Keratinocyte (primary cell): ENCODE measurements at places on chromosomes 1 and 21.

DNA sequence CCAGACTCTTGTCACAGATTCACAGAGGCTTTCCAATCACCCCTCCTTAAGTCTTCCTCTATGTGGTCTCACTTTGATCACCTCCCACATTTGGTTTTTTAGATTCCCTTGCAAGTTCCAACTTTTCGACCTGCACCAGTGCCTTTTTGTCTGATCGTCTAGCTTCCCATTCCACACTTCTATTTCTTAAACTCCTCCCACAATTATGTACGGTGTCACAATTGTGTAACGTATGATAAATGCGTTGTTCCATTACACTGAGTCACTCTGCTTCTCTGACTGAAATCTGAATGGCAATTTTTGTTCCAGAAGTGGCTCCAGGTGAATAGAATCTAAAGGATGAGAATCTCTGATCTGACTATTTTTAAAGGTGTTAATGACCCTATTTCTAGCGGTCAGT lies 320.1 kb downstream of the LMX1A start:
- no peak overlapping the region for H3K4me3 ChIP-seq
- no peaks in the 10 kb centered on the region for H3K27me3 ChIP-seq
- H3K36me3 ChIP-seq = no peaks in the 10 kb centered on the region

GRCh38 chr1:112267929-112268328 lies 128.1 kb upstream of the CTTNBP2NL start:
- no peak for DNase-seq
- no peak overlapping the region for H3K27ac ChIP-seq
- no peaks in the 10 kb centered on the region for H3K36me3 ChIP-seq
- no peaks in the 10 kb centered on the region for H3K4me1 ChIP-seq
- no peak overlapping the region for H3K4me3 ChIP-seq
- H3K27me3 ChIP-seq = peaks cover 10% of the 10 kb centered on the region

DNA sequence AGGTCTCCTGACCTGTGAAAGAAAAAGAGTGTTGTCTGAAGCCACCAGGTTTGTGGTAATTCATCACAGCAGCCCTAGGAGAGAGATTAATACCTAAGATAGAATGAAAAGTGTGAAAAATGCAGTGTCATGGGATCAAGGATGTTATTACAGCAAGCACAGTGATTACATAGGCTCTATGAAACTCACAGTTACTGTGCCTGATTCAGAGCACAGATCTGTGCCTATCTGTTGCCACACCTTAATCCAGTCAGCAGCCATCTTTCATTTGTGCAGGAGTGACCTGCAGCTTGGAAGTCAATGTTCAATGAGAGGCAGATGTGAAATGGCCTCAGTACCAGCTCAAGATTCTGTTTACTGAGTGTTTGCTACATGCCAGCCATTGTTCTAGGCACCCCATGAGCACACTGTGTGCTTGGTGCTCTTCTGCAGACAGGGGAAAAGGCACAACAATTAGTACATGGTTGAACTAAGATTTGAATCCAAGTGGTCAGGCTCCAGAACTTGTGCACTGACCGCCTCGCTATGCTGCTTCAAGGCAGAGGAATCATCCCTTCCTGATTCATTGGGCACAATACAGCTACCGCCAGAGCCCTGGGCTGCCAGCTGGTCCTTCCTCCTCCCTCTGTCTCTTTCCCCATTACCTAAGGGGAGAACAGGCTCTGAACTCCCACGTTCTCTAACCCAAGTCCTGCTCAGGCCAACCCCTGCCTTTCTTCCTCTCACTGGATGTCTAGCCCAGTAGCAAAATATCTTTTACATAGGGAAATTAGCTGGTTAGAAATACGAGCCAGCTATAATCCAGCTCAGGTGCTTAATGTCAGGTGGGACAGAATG lies 56.3 kb upstream of the NEK2 start:
- no peaks in the 10 kb centered on the region for H3K36me3 ChIP-seq
- H3K4me1 ChIP-seq = peaks cover 20% of the 10 kb centered on the region
- no peak for DNase-seq
- H3K27ac ChIP-seq = no peak overlapping the region

DNA sequence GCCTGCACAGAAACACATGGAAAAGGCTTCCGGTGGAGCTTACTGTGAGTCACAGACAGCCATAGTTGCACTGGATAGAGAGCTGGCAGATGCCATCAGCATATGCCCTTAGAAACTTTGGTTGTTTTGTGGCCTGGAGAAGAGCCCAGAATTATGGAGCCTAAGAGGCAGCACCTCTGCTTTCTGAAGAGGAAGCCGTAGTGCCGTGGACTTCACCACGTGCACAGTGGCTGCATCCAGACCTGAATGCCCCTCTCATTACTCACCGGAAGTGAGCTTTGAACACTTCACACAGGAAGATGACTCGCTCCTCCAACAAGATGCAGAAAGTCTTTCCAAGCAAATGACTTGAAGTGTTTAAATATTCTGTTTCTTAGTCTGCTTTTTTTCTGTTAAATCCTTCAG lies 28.4 kb downstream of the JUN start:
- no peaks in the 10 kb centered on the region for H3K27me3 ChIP-seq
- H3K4me3 ChIP-seq = no peak overlapping the region
- peak; percentile 90 for DNase-seq
- no peaks in the 10 kb centered on the region for H3K36me3 ChIP-seq
- H3K4me1 ChIP-seq = peaks cover 46% of the 10 kb centered on the region

DNA sequence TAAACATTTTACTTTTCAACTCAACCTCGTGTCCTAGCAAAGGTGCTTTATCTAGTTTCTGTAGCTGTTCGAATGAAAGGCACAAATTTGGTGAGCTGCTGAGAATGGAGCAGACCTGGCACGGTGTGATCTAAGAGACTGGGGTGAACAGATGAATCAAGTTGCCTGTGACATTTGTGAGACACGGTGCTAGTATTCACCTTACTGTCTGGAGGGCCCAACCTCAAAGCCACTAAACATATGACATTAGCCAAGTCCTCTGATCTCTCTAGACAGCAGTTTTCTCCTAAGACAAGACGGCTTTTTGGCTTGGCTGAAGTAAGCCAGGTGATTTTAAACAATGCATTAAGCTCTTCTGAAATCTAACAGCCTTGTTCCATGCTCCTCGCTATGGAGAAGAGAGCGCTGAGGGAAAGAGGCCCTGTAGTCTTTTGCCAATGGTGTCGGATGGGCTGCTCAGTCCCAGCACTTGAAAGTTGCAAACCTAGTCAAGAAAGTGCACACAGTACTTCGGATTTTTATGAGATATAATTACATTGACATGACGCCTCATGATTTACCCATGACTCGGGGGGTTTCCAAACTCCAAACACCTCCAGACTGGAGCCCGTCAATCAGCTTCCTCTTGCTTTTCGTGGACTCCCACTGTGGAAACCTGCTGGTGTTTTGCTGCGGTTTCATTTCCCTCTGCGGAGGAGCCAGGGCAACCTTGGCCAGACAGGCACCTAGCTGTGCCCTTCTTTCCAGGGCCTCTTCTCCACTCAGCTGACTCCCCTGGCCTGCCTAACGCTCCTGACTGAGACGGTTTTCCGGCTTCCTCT lies 794 bp upstream of the TOR3A start:
- no peaks in the 10 kb centered on the region for H3K27me3 ChIP-seq
- peak overlapping the region; percentile 84 for H3K4me3 ChIP-seq
- peak overlapping the region; percentile 81 for H3K27ac ChIP-seq
- no peak for DNase-seq
- no peaks in the 10 kb centered on the region for H3K36me3 ChIP-seq
- peaks cover 17% of the 10 kb centered on the region for H3K4me1 ChIP-seq

DNA sequence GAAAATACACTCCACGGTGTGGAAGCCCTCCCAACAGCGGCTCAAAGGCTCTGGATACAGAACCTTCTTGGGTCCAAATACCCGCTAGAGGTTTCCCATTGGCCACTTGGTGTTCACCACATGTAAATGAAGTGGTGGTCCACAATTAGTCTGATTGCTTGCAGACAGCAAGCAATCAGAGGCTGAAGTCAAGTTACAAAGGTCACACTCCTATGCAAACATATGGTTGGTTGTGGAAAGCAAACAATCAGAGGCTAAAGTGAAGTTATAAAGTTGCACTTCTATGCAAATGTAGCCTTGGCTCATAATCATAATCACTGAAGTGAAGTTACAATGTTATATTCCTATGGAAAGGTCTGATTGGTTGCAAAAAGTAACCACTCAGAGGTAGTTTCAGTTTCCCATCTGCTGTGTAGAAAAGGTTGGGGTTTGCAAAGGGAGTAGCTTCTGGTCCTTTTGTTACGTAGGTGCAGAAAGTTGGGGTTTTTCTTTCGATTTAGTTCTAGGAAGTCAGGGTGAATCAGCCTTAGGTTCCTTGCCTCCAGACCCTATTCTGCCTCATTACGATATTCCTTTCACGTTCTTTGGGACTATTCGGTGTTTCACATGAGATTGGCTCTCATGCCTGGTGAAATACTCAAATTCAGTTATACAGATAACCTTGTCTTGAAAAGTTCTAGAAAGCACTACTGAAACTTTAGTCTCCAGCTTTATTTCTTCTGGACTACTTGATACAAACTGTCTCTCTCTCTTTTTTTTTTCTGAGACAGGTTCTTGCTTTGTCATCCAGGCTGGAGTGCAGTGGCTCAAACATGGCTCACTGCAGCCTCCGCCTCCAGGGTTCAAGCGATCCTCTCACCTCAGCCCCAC lies 36.7 kb upstream of the MTF2 start:
- H3K27ac ChIP-seq = no peak overlapping the region
- no peaks in the 10 kb centered on the region for H3K36me3 ChIP-seq
- no peaks in the 10 kb centered on the region for H3K4me1 ChIP-seq
- H3K27me3 ChIP-seq = no peaks in the 10 kb centered on the region
- DNase-seq = no peak

- no peak overlapping the region for H3K4me3 ChIP-seq
- DNase-seq = no peak
- no peaks in the 10 kb centered on the region for H3K4me1 ChIP-seq
- no peaks in the 10 kb centered on the region for H3K36me3 ChIP-seq
Measured at GRCh38 chr1:90826834-90827233, 109.7 kb upstream of the BARHL2 start.

GRCh38 chr1:25563330-25564215 lies 20.2 kb downstream of the LDLRAP1 start:
- DNase-seq = no peak
- H3K4me1 ChIP-seq = peaks cover 56% of the 10 kb centered on the region
- H3K36me3 ChIP-seq = peaks cover 13% of the 10 kb centered on the region
- no peak overlapping the region for H3K27ac ChIP-seq
- no peak overlapping the region for H3K4me3 ChIP-seq

- H3K4me1 ChIP-seq = peaks cover 9% of the 10 kb centered on the region
- no peak for DNase-seq
- H3K27me3 ChIP-seq = no peaks in the 10 kb centered on the region
- H3K27ac ChIP-seq = no peak overlapping the region
- H3K36me3 ChIP-seq = no peaks in the 10 kb centered on the region
- H3K4me3 ChIP-seq = no peak overlapping the region
Measured at GRCh38 chr1:174991473-174991872, 8.3 kb upstream of the CACYBP start.

- no peak for DNase-seq
- H3K4me1 ChIP-seq = no peaks in the 10 kb centered on the region
- H3K27ac ChIP-seq = no peak overlapping the region
- no peak overlapping the region for H3K4me3 ChIP-seq
- no peaks in the 10 kb centered on the region for H3K27me3 ChIP-seq
Measured at GRCh38 chr1:232551386-232551785, 78.5 kb downstream of the SIPA1L2 start.

DNA sequence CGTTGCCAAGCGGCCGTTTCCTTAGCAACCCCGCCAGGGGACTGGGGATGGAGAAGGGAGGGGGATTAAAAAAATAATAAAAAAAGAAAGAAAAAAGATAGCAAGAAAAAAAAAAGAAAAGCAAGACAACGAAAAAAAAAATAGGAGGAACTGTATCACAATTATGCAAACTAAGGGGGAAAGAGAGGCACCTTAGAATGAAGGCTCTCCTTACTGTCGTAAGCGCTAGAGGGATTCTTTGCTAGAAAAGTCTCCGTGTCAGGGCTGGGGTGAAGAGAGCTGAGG lies 625 bp upstream of the NEGR1 start:
- H3K36me3 ChIP-seq = no peaks in the 10 kb centered on the region
- H3K4me1 ChIP-seq = peaks cover 21% of the 10 kb centered on the region
- no peak for DNase-seq

- H3K36me3 ChIP-seq = peaks cover 16% of the 10 kb centered on the region
- H3K4me3 ChIP-seq = no peak overlapping the region
- no peaks in the 10 kb centered on the region for H3K27me3 ChIP-seq
- peaks cover 6% of the 10 kb centered on the region for H3K4me1 ChIP-seq
- DNase-seq = no peak
- no peak overlapping the region for H3K27ac ChIP-seq
Measured at GRCh38 chr1:25804964-25805862, 5.2 kb downstream of the SELENON start.

- no peak for DNase-seq
- no peaks in the 10 kb centered on the region for H3K27me3 ChIP-seq
- no peak overlapping the region for H3K4me3 ChIP-seq
- H3K27ac ChIP-seq = no peak overlapping the region
- peaks cover 7% of the 10 kb centered on the region for H3K4me1 ChIP-seq
Measured at GRCh38 chr1:245876586-245876985, 630.5 kb downstream of the SMYD3 start.

DNA sequence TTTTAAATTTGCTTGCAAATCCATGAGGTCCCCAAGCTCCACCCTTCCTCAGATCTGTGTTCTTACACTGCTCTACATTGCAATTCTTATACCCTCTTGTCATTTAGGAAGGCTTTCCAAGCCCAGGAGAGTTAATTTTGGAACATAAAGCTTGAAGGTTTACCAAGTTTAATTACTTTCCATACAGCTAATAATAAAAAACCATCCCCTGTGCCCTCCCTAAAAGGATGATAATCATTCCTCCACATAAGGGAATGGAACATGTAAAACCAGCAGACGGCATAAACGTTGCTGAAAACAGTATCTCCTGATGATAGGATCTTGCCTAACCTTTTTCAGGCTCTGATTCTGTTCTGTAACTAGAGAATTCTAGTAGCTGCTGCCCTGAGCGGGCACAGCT lies 23.9 kb upstream of the SIPA1L2 start:
- H3K27ac ChIP-seq = no peak overlapping the region
- H3K4me1 ChIP-seq = no peaks in the 10 kb centered on the region
- H3K4me3 ChIP-seq = no peak overlapping the region
- H3K36me3 ChIP-seq = no peaks in the 10 kb centered on the region
- peaks cover 4% of the 10 kb centered on the region for H3K27me3 ChIP-seq

DNA sequence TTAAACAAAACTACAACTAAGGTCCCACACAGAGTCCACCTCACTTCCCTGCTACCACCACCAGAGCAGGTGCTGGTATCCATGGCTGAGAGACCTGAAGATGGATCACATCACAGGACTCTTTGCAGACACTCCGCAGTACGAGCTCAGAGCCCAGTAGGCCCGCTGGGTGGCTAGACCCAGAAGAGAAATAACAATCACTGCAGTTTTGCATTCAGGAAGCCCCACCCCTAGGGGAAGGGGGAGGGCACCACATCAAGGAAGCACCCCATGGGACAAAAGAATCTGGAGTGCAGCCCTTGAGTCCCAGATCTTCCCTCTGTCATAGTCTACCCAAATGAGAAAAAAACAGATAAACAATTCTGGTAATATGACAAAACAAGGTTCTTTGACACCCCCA lies 56.9 kb downstream of the ZNF648 start:
- DNase-seq = no peak
- no peak overlapping the region for H3K27ac ChIP-seq
- H3K27me3 ChIP-seq = no peaks in the 10 kb centered on the region
- H3K4me1 ChIP-seq = no peaks in the 10 kb centered on the region
